Breast epithelium (tissue), 4 donors: ENCODE measurements at places on chromosomes 7 and 10. TPM values are rescaled to one million over a fixed set of nuclear protein-coding genes. Genes with fewer than 3 reads are reported as not detected.

Gene VPS37D
- 3.5 TPM for total RNA-seq

DNA sequence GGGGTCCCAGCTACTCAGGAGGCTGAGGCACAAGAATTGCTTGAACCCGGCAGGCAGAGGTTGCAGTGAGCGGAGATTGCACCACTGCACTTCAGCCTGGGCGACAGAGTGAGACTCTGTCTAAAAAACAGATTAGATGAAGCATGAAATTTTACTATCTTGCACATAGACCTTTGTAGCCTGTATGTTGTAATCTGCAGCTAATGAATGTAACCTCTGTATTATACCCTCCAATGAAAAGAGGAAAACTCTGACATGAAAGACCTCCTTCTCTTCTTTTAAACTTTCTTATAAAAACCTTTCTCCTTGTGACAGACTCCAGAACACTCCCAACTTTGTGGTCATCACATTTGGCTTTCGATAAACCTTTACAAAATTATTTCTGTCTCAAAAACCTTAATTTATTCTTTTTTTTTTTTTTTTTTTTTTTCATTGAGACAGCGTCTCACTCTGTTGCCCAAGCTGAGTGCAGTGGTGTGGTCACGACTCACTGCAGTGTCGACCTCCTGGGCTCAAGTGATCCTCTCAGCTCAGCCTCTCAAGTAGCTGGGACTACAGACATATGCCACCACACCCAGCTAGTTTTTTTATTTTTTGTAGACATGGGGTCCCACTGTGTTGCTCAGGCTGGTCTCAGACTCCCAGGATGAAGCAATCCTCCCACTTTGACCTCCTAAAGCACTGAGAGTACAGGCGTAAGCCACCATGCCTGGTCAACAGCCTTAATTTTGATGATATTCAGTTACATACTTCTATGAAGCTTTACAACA lies 97.4 kb downstream of the SVOPL start:
- H3K36me3 ChIP-seq = no peaks in the 10 kb centered on the region
- no peaks in the 10 kb centered on the region for H3K4me1 ChIP-seq
- H3K27ac ChIP-seq = no peak overlapping the region
- H3K4me3 ChIP-seq = no peak overlapping the region

- H3K27me3 ChIP-seq = no peaks in the 10 kb centered on the region
- H3K36me3 ChIP-seq = no peaks in the 10 kb centered on the region
- H3K4me1 ChIP-seq = no peaks in the 10 kb centered on the region
- H3K27ac ChIP-seq = no peak overlapping the region
These were observed 41.0 kb downstream of the CARD11 start for GRCh38 chr7:3002631-3003030.

Gene PON3
- total RNA-seq = 26.9 TPM

Gene TAS2R5
- total RNA-seq = 2.4 TPM

- no peak overlapping the region for H3K27ac ChIP-seq
- no peak overlapping the region for H3K4me3 ChIP-seq
- DNase-seq = no peak
- no peaks in the 10 kb centered on the region for H3K4me1 ChIP-seq
These were observed 602.1 kb upstream of the FOXK1 start for GRCh38 chr7:4079956-4080355.

- no peak overlapping the region for H3K4me3 ChIP-seq
- H3K27me3 ChIP-seq = no peaks in the 10 kb centered on the region
- no peak overlapping the region for H3K27ac ChIP-seq
- H3K36me3 ChIP-seq = no peaks in the 10 kb centered on the region
- H3K4me1 ChIP-seq = no peaks in the 10 kb centered on the region
These were observed 123.8 kb upstream of the PDSS1 start for GRCh38 chr10:26573674-26574073.

DNA sequence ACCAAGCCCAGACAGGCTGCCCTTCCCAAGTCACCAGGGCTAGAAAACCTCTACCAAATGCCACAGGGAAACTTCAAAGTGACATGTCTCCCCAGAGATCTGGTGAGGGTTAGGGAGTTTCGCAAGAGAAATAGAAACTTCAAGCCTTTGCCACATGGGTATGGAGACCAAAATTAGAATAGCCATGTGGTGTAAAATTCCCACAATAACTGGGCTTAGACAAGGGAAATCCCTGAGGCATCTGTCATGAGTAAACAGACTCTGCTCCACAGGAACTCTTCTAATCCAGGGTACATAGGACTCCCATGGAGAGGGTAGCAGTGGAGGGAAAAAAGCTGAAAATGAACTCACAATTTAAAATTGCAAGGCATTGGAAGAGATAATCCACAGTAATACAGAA lies 14.3 kb downstream of the ADAM12 start:
- H3K36me3 ChIP-seq = no peaks in the 10 kb centered on the region
- H3K27ac ChIP-seq = no peak overlapping the region
- DNase-seq = no peak

Gene ELFN1
- 0.59 TPM for total RNA-seq

Gene NUTM2E
- not detected for total RNA-seq

GRCh38 chr7:50814166-50814565 lies 31.5 kb upstream of the GRB10 start:
- H3K4me1 ChIP-seq = no peaks in the 10 kb centered on the region
- H3K4me3 ChIP-seq = no peak overlapping the region
- no peak overlapping the region for H3K27ac ChIP-seq
- H3K36me3 ChIP-seq = no peaks in the 10 kb centered on the region
- DNase-seq = no peak

GRCh38 chr7:90536449-90536848 lies 59.7 kb upstream of the CDK14 start:
- no peak overlapping the region for H3K27ac ChIP-seq
- no peak for DNase-seq
- no peaks in the 10 kb centered on the region for H3K36me3 ChIP-seq
- H3K4me3 ChIP-seq = no peak overlapping the region

DNA sequence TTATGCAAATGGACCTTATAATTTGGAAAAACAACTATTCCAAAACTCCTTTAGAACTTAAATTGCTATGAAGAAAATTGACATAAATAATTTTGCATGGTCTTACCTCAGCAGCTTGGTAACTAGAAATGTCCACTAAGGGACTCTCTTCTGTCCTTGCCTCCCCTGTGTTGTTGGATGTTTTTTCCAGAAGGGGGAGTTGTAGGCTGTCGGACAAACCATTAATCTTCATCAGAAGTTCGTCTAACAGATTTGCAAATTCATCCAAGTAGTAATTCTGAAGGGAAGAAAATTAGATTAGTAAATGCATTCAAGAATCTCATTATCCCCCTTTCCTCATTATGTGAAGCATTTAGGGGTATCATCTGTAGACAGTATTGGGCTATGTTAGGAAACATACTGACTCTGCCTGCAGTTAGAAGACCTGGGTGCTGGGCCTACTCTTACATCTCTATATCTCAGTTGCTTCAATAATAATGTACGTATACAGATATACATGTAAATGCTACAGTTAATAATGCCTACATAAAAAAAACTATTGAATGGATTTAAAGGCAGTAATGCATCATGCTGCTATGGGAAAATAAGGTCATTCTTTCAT lies 155.6 kb downstream of the PKD1L1 start:
- no peaks in the 10 kb centered on the region for H3K27me3 ChIP-seq
- H3K4me1 ChIP-seq = no peaks in the 10 kb centered on the region
- DNase-seq = no peak
- no peaks in the 10 kb centered on the region for H3K36me3 ChIP-seq
- H3K27ac ChIP-seq = no peak overlapping the region

Gene TMEM273
- 29.8 TPM for total RNA-seq

DNA sequence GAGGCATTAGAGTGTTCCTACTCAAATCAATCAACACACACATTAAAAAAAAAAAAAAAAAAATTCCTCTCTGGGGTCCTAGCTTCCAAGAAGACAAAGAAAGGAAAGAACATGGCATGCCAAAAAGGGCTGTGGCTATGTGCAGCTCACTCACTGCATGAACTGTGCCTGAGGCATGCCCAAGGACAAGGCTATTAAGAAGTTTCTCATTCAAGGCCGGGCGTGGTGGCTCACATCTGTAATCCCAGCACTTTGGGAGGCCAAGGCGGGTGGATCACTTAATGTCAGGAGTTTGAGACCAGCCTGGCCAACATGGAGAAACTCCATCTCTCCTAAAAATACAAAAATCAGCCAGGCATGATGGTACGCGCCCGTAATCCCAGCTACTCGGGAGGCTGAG lies 41.9 kb upstream of the PPP3CB start:
- H3K27me3 ChIP-seq = no peaks in the 10 kb centered on the region
- DNase-seq = no peak
- no peaks in the 10 kb centered on the region for H3K4me1 ChIP-seq

- no peaks in the 10 kb centered on the region for H3K4me1 ChIP-seq
- peak overlapping the region; percentile 3 for H3K4me3 ChIP-seq
- H3K27me3 ChIP-seq = no peaks in the 10 kb centered on the region
- H3K27ac ChIP-seq = no peak overlapping the region
- H3K36me3 ChIP-seq = no peaks in the 10 kb centered on the region
These were observed 37.9 kb upstream of the AKR1C2 start for GRCh38 chr10:5041471-5042023.

Gene SUV39H2
- 5.6 TPM for total RNA-seq

DNA sequence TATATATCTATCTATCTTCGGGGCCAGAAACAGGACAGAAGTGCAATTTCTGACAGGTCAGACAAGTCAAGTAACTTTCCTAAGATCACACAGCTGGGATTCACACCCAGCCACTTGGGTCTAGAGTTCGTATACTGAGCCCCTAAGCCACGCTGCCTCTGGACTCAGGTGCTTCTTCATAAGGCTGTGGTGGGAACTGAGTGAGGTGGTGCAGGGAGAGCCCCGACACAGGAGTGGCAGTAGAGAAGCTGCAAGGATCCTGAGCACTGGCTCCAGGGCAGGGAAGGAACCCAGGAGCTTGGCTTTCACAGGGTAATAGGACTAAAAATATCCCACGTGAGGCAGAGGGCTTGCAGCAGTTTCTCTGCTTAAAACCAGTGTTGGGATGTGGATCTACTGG lies 33.8 kb downstream of the C10orf53 start:
- no peak overlapping the region for H3K4me3 ChIP-seq
- H3K4me1 ChIP-seq = no peaks in the 10 kb centered on the region
- no peaks in the 10 kb centered on the region for H3K36me3 ChIP-seq
- no peak overlapping the region for H3K27ac ChIP-seq
- DNase-seq = no peak

Gene FAM25G
- not detected for total RNA-seq

Gene CTTNBP2
- total RNA-seq = 37.0 TPM

Gene ZFAND2A
- 31.9 TPM for total RNA-seq

- no peaks in the 10 kb centered on the region for H3K36me3 ChIP-seq
- no peak overlapping the region for H3K4me3 ChIP-seq
- no peaks in the 10 kb centered on the region for H3K4me1 ChIP-seq
- no peak overlapping the region for H3K27ac ChIP-seq
- no peaks in the 10 kb centered on the region for H3K27me3 ChIP-seq
- no peak for DNase-seq
These were observed 60.4 kb downstream of the C10orf105 start for GRCh38 chr10:71659111-71659634.

DNA sequence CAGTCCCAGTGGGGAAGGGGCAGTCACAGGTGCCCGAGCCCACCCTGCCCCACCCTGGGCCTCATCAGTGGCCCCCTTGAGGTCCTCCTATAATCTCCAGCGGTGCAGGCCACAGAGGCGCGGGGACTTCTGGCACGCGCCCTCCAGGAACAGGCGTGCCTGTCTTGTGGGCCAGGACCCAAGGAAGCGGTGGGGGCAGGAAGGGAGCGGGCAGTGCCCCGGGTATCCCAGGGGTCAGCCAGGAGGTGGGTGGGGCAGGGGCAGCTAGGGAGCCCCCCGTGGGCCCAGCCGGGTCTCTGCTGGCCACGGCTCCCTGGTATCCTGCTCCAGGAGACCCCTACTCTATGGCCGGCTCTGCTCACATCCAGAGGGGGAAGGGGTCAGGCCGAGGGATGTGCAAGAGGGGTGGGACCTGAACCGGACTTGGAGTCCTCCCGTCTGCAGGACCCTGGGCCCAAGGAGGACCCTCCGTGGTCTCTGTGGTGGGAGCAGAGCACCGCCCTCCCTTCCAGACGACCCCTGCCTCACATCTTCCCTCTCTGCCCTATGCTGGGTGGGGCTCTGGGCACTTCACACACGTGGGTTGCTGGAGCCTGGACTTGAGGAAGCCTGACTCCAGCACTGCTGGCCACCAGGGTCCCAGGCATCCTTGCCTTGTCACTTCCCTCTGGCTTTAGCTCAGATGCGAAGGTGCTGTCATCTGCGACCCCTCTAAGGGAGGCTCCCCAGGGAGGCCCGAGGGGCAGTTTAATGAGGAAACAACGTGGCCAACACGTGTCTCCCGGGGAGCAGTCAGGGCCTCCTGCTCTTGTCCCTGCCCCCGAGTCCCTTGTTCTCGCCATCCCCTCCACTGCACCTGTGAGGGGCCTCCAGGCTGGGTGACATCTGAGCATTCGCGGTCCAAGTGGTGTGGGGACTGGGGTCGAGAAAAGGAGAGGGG lies 18.3 kb upstream of the GRIFIN start:
- no peak overlapping the region for H3K4me3 ChIP-seq
- H3K27ac ChIP-seq = no peak overlapping the region
- no peaks in the 10 kb centered on the region for H3K27me3 ChIP-seq
- H3K4me1 ChIP-seq = peaks cover 4% of the 10 kb centered on the region
- H3K36me3 ChIP-seq = no peaks in the 10 kb centered on the region

GRCh38 chr7:17369691-17370426 lies 71.4 kb downstream of the AHR start:
- no peak overlapping the region for H3K4me3 ChIP-seq

GRCh38 chr7:132760244-132760623 lies 184.0 kb upstream of the PLXNA4 start:
- DNase-seq = no peak
- H3K27ac ChIP-seq = no peak overlapping the region
- no peaks in the 10 kb centered on the region for H3K4me1 ChIP-seq
- no peaks in the 10 kb centered on the region for H3K36me3 ChIP-seq
- no peaks in the 10 kb centered on the region for H3K27me3 ChIP-seq
- H3K4me3 ChIP-seq = no peak overlapping the region

GRCh38 chr7:138431517-138431916 lies 28.5 kb upstream of the TRIM24 start:
- no peak overlapping the region for H3K27ac ChIP-seq
- no peaks in the 10 kb centered on the region for H3K36me3 ChIP-seq
- no peaks in the 10 kb centered on the region for H3K4me1 ChIP-seq
- H3K4me3 ChIP-seq = no peak overlapping the region
- no peak for DNase-seq

- no peak overlapping the region for H3K4me3 ChIP-seq
- no peaks in the 10 kb centered on the region for H3K27me3 ChIP-seq
- H3K27ac ChIP-seq = no peak overlapping the region
- no peaks in the 10 kb centered on the region for H3K4me1 ChIP-seq
These were observed 35.3 kb downstream of the PLPP4 start for GRCh38 chr10:120492346-120492745.

Gene ASB4
- total RNA-seq = 0.16 TPM

Gene WDFY4
- total RNA-seq = 2.3 TPM

Gene FAM20C
- total RNA-seq = 71.0 TPM

Gene ERCC6
- 27.8 TPM for total RNA-seq

DNA sequence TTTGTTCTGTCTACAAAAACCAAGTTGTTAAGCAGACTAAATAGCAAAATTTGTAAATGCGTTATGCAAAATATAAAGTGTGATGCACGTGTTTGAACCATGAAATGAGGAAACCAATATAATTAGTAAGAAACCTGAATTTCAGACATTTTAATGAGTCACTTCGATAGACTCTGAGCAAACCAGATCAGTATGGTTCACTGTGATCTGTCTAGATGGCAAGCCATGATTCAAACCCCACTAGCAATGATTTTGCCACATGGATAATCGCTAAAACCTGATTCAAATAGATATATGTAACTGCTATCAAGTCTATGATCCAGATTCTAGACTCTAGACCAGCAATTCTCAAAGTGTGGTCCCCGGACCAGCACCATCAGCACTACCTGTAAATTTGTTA lies 24.8 kb downstream of the ZC3HAV1 start:
- no peak for DNase-seq
- no peak overlapping the region for H3K27ac ChIP-seq
- no peaks in the 10 kb centered on the region for H3K27me3 ChIP-seq
- peaks cover 7% of the 10 kb centered on the region for H3K36me3 ChIP-seq
- H3K4me3 ChIP-seq = no peak overlapping the region
